ENCODE measurements at places on chromosomes 5 and 9.

DNA sequence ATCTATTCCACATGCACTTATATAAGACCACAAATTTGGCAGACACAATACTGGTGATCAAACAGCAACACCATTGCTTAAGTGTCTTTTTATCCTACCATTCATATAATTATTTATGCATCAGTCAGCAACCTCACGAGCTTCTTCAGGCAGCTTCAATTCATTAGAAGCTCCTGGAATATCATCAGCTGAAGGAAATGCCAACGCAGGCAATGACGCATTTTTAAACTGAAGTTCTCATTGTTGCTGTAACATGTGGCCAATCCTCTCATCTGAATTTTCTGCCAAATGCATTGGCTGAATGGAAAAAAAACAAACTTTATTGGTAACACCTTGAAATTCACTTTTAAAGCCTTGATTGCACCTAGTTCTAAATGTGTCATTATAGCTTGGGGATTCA lies 376.4 kb upstream of the RGMB start:
- DNase-seq: no peak

- no peak for DNase-seq
These were observed 30.4 kb downstream of the ELL2 start for GRCh38 chr5:95931079-95931833.

- no peak for DNase-seq
These were observed 40.5 kb upstream of the SH3PXD2B start for GRCh38 chr5:172494630-172495505.

DNA sequence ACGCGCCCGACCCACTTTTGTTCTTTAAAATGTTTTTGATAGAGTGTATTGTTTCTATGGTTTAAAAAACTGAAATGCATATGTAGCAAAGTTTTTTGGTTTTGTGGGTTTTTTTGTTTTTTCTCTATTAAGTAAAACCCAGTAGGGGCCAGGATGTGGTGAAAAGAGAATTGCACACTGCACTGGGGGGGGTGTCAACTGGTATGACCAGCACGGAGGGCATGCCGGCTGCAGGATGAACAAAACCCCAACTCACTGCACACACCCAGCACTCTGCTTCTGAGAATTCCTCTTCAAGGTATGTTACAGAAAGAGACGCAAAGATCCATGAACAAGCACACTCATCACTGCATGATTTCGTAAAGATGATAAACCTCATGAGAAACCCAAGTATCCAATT lies 75.0 kb downstream of the STK10 start:
- no peak for DNase-seq

GRCh38 chr9:16143947-16144890 lies 591.4 kb downstream of the CCDC171 start:
- DNase-seq: no peak

DNA sequence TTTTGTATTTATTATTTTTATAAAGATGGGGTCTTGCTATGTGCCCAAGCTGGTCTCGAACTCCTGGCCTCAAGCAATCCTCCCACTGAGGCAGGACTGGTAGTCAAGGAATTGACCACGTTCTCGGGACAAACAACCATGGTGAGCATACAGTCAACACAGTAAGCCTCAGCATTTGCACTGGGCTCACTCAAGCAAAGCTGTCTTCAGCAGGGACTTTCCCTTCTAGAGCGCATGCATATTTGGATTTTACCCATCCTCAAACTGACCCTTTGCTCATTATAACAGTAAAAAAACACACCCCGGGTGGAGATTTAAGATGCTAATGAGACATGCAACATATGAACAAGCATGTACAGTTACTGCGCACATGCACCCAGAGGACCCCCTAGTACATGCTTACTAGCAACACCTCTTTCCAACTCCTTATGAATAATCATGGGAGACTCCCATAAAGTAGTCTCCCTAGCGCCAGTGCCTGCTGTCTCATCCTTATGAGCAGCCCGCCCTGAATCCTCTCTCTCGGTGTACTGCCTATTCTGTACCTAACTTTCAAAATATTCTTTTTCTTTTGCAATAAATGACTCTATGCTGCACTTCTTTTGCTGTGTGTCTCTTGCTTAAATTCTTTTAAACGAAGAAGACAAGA lies 41.5 kb downstream of the C5orf22 start:
- DNase-seq: no peak

GRCh38 chr9:136336156-136336870 lies 9.0 kb downstream of the GPSM1 start:
- no peak for DNase-seq

DNA sequence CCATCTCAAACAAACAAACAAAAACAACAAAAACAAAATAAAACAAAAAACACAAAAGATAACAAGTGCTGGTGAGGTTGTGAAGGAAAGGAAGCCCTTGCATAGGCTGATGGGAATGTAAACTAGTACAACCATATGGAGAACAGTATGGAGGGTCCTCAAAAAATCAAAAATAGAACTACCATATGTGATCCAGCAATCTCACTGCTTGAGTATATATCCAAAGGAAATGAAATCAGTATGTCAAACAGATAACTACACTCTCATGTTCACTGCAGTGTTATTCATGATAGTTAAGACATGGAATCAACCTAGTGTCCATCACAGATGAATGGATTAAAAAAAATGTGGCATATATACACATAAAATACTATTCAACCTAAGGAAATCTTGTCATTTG lies 395.7 kb upstream of the SLC24A2 start:
- no peak for DNase-seq

- no peak for DNase-seq
These were observed 24.4 kb downstream of the ARHGAP26 start for GRCh38 chr5:142794537-142794936.

DNA sequence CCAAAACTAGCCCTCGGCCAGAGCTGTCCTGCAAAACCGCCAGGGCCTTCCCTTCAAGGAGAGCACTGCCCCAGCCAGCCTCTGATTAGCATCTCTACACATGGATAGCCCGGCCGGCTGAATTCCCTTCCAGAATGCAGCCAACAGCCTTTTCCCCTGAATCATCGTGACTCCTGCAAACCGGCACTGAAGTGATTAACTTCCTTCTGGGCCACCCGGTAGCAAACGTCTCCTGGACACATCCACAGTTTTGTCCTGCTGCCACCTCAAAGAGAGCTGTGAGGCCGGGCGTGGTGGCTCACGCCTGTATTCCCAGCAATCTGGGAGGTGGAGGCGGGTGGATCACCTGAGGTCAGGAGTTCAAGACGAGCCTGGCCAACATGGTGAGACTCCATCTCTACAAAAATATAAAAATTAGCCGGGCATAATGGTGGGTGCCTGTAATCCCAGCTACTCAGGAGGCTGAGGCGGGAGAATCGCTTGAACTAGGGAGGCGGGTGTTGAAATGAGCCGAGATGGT lies 21.1 kb upstream of the EEIG1 start:
- no peak for DNase-seq

DNA sequence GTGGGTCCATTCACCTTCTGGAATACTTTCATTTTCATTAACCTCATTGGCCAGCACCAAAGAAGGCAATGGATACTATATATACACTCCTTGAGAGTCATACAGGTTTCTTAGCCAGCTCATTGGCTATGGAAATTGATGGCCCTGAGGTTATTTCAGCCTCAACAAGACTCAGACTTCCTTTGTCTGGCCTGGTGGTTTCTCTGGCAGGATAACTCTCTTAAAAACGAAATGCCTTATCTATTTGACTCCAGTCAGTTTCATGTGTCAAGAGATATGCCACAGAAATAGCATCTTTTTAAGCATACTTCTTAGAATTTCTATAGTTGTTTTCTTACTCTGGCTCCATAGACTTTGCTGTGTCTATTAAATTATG lies 28.9 kb downstream of the CDH9 start:
- DNase-seq: no peak

DNA sequence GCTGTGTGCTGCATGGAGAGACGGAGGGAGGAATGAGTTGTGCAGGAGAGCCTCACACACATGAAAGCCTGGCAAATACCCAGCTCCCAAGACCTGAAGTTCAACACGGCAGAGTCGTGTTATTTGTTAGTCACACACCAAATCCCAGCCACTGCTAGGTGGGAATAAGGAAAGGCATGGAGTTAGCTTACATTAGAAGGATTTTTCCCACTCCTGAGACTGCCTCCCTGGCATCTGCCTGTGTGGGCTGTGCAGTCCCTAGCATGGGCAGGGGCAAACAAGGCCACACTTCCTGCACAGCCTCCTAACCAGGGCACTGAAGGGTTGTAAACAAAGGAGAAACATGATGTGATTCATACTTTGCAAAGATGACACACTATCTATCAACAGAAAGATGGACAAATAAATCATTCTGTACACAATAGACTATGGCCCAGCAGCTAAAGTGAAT lies 306.8 kb downstream of the SPOCK1 start:
- DNase-seq: no peak

GRCh38 chr9:98263080-98263479 lies 7.6 kb upstream of the TBC1D2 start:
- no peak for DNase-seq

- DNase-seq: no peak
These were observed 22.3 kb downstream of the ATPSCKMT start for GRCh38 chr5:10227379-10227778.

All from cortex of kidney (tissue), 1 donor.